ENCODE measurements at places on chromosomes 2 and 18.

DNA sequence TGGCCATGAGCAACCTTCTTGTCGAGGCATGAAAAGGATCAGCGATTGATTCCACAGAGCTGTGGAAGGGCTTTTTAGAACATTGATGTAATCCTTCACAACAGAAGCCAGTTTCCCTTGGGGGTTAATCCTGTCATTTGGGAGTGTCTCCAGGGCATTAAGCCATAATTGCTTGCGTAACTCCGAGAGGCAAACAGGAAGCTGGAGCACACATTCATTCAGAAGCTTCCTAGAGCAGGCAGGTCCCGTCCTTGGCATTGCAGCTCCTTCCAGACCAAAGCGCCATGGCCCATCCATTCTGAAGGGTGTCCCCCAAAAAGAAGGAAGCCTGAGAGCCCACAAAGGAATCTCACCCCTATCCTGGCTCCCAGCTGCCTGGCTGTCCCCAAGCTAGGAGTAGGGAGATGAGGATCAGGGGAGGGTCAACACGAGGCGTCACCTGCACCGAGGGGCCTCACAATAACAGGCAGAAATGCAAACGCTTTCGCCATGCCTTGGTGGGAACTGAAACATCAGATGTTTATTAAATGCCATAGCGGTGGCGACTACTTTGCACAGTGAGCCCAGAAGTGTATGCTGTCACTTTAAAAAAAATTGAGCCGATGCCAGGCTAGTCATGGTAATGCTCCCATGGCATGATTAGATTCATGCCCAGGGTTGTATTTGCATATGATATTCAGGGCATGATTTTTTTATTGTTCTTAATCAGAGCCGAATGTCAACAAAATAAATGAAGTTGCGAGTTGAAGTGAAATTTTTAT lies 339.4 kb downstream of the BCL11A start:
- DNase-seq: peak; percentile 33

- peak; percentile 32 for DNase-seq
Observed at GRCh38 chr2:169080250-169081069, 11.1 kb downstream of the DHRS9 start.

DNA sequence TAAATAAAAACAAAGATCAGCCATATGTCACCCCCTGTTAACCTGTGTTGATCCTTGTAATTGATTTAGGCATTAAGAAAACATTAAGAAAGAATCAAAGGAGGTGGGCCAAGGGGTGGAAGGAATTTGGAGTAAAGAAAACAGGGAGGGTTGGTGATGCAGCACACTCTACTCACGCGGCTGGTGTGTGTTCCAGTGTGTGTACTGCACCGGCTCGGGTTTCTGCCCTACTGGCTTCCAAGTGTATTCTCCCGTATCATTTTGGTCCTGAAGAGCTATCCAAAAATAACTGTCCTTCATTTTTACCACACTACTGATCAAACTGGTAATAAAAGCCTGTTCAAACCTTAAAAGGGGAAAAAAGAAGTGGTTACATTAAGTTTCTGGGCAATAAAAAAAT lies 56.9 kb downstream of the PLA2R1 start:
- no peak for DNase-seq

- no peak for DNase-seq
Observed at GRCh38 chr2:177519534-177520115, 127.1 kb downstream of the AGPS start.

- no peak for DNase-seq
Observed at GRCh38 chr18:12703664-12704063, 822 bp downstream of the PSMG2 start.

GRCh38 chr2:218605432-218605831 lies 2.3 kb upstream of the PLCD4 start:
- peak; percentile 39 for DNase-seq

DNA sequence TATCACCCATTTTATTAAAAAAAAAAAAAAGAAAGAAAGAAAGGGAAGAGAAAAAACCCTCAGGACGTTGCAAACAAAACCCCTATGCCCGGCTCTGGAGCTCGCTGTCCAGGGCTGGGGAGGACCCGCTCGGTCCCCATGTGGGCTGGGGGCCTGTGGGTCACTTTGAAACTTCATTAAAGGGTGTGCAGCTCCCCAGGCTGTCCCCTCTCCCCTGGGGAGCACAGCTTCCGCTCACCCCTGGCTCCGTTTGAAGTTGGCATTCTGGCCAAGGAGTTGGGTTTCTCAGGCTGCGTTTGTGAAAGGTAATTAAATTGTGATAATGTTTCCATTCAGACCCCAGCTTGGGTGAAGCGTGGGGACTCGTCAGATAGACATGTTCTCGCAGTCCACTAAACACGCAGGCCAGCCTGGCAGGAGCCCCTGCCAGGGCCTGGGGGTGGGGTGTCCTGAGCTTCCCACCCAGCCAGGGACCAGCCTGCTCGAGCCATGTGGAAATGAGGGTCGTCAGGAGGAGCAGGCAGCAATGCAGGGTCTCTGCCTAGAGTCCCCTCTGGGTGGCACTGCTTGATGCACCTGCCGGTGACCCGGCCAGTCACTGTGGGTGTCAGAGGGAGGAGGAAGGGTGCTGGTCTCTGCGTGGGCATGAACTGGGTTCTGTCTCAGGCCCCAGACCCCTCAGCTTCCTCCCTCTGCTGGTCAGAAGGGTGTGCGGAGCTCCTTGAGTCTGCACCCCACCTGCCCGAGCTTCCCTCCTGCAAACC lies 166.2 kb downstream of the INHBB start:
- no peak for DNase-seq

DNA sequence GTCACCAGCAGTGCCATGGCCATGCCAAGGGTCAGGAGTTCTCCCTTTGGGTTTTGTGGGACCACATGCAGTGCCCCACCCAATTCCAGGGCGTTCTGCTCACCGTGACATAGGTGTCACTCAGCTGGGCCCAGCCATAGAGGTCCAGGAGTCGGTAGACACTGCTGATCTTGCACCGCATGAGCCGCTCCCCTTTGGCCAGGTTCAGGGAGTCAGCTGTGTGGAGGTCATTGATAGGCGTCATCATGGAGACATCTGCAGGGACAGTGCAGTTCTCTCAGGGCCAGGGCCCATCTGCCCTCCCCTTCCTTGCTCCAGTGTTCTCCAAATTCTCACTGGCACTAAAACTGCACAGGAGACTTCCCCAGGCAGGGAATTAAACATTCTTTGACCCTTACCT lies 71.9 kb downstream of the ADD2 start:
- DNase-seq: no peak

DNA sequence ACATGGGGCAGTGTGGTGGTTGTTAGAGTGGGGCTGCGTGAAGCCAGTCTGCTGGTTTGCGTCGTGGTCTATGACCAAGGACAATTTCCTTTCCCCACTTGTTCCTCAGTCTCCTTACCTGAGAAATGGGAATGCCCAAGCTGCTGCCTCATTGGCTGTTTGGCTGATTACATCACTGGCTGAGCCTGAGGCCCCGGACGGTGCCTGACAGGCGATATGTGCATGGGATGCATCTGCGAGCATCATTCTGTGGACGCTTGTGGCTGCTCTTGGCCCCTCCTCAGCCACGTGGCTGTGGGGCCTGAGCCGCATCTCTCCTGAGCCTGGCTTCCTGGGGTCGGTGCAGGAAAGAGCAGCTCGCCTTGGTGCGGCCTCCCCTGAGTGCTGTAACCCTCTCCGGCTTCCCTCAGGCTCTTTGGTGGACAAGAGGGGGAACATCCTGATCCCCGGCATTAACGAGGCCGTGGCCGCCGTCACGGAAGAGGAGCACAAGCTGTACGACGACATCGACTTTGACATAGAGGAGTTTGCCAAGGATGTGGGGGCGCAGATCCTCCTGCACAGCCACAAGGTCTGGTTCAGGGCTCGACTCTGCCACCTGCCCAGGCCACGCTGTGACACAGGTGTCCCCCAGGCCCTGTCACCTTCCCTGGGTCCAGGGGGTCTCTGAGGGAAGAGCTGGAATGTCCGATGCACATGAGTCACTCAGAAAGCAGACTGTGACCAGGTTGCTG lies 17.2 kb downstream of the CNDP2 start:
- no peak for DNase-seq

GRCh38 chr2:168901003-168901402 lies at the start of gene G6PC2:
Gene G6PC2, plus strand, starts transcription at chr2:168901291. Its CDS starts 41 bp downstream, at chr2:168901332.
- DNase-seq: no peak

DNA sequence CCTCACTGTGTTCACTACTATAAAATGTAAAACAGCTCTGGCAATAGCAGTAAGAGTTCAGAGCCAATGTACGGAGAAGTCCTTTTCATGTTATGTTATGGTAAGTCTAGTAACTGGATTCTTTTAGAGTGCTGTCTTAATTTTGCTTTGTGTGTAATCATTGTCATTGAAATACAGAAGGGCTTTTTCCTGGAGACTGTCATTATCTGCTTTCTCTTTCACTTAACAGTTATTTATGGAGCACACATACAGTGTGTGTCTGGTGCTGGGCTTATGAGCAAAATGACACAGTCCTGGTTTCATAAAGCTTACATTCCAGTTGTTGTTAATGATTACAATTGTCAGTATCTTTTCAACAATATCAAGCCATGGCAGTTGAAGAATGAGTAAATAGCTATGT lies 95.5 kb downstream of the CCDC102B start:
- no peak for DNase-seq

GRCh38 chr2:134771313-134771801 lies 52.6 kb upstream of the TMEM163 start:
- DNase-seq: no peak

GRCh38 chr2:168649562-168649961 lies 152.9 kb upstream of the NOSTRIN start:
- DNase-seq: no peak

GRCh38 chr2:183349091-183349490 lies 224.8 kb downstream of the NUP35 start:
- no peak for DNase-seq

GRCh38 chr2:172281648-172282570 lies 145.5 kb upstream of the ITGA6 start:
- DNase-seq: no peak

GRCh38 chr2:114609801-114610200 lies 167.4 kb downstream of the DPP10 start:
- peak; percentile 49 for DNase-seq

DNA sequence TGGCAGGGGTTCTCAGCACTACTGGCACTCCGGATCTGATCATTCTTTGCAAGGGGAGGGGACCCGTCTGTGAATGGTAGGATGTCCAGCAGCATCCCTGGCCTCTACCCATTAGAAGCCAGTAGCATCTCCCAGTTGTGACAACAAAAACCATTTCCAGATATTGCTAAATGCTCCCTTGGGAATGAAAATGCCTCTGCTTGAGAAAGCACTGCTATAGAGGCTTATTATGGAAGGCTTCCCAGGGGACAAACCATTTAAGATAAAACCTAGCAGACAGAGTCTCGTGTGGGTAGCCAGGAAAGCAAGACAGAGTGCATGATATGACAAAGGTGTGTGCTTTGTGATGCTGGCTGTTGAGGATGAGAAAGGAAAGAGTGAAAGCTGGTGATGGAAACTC lies 273.7 kb downstream of the TMX3 start:
- DNase-seq: no peak

DNA sequence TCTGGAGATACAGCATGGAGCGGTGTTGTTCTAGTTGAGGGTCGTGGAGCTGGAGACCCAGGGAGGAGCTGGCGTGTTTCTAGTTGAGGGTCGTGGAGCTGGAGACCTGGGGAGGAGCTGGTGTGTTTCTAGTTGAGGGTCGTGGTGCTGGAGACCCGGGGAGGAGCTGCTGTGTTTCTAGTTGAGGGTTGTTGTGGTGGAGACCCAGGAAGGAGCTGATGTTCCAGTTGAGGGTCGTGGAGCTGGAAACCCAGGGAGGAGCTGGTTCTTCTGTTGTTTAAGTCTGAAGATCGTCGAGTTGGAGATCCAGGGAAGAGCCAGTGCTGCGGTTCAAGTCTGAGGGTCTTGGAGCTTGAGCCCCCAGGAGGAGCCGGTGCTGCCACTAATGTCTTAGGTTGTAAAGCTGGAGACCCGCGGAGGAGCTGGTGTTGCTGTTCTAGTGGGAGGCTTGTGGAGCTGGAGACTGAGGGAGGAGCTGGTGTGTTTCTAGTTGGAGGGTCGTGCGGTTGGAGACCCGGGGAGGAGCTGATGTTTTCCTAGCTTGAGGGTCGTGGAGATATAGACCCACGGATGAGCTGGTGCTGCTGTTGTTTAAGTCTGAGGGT lies 155.3 kb downstream of the RTP5 start:
- no peak for DNase-seq

- DNase-seq: no peak
Observed at GRCh38 chr18:79487801-79488201, 92.1 kb downstream of the NFATC1 start.

DNA sequence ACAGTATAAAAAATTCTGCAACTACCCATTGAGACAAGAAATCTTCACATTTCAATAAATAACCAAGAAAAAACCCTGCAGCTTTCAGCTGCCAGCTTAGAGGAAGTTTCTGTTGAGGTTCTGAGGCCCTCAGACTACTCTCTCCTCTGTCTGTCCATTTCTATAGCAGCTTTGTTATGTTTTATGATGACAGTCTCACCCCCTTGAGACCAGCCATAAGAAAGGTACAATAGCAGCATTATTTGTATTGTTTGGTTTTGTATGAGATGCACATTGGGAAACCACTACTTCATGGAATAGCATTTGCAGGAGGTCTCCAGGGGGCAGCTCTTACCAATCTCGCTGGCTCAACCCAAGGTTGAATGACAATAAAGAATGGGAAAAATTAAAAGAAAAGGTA lies 334.6 kb upstream of the VRK2 start:
- no peak for DNase-seq

- no peak for DNase-seq
Observed at GRCh38 chr18:55925772-55926171, 337.8 kb upstream of the TCF4 start.

DNA sequence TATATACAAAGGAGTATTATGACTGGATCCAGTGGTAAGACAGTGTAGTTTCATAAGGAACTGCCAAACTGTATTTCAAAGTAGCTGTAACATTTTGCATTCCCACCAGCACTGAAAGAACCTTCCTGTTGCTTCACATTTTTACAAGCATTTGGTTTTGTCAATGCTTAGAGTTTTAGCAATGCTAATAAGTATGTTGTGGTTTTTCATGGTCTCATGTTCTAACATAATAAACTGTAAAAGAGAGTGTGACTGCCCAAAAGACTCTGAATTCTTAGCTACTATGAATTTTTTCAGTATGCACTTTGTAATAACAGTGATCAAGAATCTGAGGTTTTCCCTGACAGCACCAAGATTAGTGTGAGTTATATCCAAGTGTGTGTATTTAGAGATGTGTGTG lies 604.2 kb downstream of the XIRP2 start:
- DNase-seq: no peak

GRCh38 chr2:25558262-25558661 lies 115.1 kb downstream of the DTNB start:
- DNase-seq: no peak

DNA sequence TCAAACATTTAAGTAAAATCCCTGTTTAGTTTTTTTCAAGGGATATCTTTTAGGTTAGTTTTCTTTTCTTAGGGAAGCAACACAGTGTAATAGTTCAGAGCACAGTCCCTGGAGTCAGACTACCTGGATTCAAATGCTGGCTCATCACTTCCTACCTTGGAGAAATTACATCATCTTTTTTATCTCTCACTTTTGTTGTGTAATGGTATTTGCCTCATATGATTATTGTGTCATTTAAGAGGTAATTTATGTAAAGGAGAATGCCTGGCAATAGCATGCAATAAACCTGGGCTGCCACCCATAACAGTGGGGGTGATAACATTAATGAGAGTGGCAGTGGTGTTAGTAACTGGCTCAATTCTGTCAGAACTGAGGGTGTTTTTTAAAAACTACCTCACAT lies 26.3 kb downstream of the ERLEC1 start:
- DNase-seq: no peak

GRCh38 chr2:11866358-11867335 lies 120.2 kb downstream of the LPIN1 start:
- peak; percentile 84 for DNase-seq

GRCh38 chr2:137202318-137202717 lies 437.0 kb downstream of the THSD7B start:
- DNase-seq: no peak

Measured in NCI-H2029 treated with DMSO at 0.1 percent for 48 hours (cell line).